WTC11 (cell line): ENCODE measurements at places on chromosomes 1 and 21.

- DNase-seq: no peak
Measured at GRCh38 chr1:96688767-96689166, 32.8 kb upstream of the PTBP2 start.

- DNase-seq: no peak
Measured at GRCh38 chr21:44293551-44294231, 6.2 kb upstream of the PFKL start.

DNA sequence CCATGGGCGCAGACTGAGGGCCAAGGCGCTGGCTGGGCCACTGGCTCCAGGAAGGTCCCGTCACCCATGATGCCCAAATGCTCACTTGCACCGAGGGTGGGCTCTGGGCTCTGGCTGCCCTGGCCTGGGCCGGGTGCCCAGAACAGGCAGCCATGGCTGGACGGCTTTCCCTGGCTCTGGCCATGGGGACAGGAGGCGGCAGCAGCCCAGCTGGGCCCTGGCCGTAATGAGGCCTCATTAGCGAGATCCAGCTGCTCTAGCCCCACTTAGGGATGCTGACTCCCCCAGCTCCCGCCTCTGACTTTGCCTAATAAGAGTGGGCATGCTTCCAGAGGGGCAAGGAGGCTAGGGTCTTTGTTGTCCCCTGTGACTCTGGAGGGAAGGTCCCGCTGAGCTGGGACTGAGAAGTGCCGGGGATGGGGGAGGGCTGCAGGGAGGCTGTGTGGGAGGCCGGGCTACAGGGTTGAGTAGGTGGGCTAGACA lies 11.8 kb downstream of the SLC6A9 start:
- DNase-seq: no peak

- DNase-seq: peak; percentile 71
Measured at GRCh38 chr1:85344256-85344694, 67.8 kb upstream of the BCL10 start.

- DNase-seq: no peak
Measured at GRCh38 chr1:201272799-201273198, 10.5 kb upstream of the PKP1 start.

DNA sequence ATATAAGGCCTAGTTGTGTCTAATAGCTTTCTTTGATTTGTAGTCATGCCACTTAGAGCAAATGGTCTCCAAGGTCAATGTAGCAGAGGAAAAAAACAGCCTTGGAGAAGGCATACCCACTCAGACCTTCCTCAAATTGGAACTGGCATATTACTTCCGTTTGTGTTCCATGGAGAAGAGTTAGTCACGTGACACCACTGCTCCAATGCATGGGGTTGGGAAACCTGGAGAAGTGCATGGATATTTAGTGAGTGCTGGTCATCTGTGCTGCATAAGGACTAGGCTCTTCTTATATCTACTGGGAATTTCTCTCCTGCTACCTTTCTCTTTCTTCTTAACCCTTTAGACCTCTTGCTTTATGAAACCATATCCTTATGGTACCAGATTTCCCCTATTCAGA lies 167.8 kb downstream of the BACH1 start:
- DNase-seq: no peak

DNA sequence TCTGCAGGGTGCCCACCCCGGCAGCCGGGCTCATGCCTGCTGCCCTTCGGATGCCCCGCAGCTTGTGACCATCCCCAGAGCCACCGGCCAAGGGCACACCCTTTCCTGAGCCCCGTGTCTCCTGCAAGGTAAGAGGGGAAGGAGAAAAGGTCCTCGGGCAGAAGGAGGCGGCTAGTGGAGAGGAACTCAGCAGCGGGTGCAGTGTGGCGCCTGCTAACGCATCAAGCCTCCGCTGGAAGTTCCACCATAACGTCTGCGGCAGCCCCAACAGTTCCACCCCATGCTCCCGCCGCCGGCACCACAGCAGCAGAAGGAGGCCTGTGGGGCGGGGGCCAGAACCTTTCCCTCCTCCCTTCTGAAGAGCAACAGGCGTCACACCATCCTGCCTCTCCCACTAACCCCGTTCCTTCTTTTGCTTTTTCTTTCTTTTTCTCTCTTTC lies 990 bp downstream of the VWA5B1 start:
- DNase-seq: peak; percentile 47

DNA sequence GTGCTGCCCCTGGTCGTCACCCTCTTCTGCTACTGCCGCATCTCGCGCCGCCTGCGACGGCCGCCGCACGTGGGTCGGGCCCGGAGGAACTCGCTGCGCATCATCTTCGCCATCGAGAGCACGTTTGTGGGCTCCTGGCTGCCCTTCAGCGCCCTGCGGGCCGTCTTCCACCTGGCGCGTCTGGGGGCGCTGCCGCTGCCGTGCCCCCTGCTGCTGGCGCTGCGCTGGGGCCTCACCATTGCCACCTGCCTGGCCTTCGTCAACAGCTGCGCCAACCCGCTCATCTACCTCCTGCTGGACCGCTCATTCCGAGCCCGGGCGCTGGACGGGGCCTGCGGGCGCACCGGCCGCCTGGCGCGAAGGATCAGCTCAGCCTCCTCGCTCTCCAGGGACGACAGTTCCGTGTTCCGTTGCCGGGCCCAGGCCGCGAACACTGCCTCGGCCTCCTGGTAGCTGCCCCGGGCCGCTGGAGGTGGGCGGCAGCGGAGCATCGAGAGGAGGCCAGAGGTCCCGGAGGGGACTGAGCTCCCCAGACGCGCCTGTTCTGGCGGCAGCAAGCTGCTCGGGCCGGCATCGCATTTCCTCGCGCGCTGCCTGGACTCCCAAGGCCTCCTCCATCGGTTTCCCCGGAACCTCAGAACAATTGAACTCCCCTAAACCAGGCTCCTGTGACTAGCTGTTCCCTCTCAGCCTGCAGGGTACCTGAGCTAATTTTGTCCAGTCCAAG lies 1.1 kb downstream of the GPR25 start:
- DNase-seq: peak; percentile 49

DNA sequence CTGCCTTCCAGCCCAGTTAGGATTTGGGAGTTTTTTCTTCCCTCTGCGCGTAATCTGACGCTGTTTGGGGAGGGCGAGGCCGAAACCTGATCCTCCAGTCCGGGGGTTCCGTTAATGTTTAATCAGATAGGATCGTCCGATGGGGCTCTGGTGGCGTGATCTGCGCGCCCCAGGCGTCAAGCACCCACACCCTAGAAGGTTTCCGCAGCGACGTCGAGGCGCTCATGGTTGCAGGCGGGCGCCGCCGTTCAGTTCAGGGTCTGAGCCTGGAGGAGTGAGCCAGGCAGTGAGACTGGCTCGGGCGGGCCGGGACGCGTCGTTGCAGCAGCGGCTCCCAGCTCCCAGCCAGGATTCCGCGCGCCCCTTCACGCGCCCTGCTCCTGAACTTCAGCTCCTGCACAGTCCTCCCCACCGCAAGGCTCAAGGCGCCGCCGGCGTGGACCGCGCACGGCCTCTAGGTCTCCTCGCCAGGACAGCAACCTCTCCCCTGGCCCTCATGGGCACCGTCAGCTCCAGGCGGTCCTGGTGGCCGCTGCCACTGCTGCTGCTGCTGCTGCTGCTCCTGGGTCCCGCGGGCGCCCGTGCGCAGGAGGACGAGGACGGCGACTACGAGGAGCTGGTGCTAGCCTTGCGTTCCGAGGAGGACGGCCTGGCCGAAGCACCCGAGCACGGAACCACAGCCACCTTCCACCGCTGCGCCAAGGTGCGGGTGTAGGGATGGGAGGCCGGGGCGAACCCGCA lies at the start of gene PCSK9:
TSS of gene PCSK9 (plus strand) at position 207 of the 741 bp plus-strand sequence. CDS start at position 497, 290 bp downstream.
- DNase-seq: peak; percentile 71

DNA sequence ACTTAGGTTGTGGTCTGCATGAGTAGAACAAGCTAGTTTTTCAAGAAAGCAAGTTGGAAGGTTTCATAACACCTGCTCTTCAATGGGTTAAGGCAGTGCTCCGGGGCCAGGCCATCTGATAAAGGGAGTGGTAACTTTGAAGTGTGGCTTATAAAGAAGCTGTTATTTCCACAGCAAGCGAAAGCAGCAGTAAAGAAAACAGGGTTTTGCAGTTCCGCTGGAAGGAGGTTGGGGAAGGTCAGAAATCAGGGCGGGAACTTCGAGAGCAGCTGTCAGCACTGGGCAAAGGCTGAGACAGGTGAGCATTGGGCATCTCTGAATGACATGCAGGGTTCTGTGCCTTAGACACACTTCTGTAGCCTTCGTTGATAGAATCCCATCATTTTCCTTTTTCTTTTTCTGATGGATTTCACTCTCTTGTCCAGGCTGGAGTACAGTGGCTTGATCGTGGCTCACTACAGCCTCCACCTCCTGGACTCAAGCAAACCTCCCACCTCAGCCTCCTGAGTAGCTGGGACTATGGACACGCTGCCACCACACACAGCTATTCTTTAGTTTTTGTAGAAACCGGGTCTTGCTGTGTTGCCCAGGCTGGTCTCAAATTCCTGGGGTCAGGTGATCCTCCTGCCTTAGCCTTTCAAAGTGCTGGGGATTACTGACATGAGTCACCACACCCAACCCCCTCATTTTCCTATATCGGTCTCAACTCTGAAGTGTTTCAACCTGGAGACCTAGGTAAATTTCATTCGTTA lies 20.5 kb downstream of the TMEM51 start:
- DNase-seq: no peak

- no peak for DNase-seq
Measured at GRCh38 chr1:40305871-40306270, 11.2 kb downstream of the COL9A2 start.

GRCh38 chr1:151197863-151198253 lies 494 bp upstream of the PIP5K1A start:
- DNase-seq: no peak

DNA sequence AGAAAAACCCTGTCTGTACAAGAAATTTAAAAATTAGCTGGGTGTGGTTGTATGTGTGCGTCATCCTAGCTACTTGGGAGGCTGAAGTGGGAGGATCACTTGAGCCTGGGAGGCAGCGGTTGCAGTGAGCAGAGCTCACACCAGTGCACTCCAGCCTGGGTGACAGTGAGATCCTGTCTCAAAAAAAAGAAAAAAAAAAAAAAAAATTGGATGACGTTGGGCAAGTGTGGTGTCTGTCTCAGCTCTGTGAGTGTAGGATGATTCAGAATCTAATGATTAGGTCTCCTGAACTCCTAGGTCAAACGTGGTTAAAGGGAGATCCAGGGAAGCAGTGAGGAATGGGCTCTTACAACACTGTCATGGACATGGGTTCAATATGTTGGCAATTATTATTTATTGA lies 435.9 kb downstream of the KIF26B start:
- no peak for DNase-seq

- DNase-seq: no peak
Measured at GRCh38 chr1:5576673-5577065, 415.6 kb downstream of the NPHP4 start.

- DNase-seq: no peak
Measured at GRCh38 chr21:32597205-32597604, 11.9 kb upstream of the TCP10L start.

DNA sequence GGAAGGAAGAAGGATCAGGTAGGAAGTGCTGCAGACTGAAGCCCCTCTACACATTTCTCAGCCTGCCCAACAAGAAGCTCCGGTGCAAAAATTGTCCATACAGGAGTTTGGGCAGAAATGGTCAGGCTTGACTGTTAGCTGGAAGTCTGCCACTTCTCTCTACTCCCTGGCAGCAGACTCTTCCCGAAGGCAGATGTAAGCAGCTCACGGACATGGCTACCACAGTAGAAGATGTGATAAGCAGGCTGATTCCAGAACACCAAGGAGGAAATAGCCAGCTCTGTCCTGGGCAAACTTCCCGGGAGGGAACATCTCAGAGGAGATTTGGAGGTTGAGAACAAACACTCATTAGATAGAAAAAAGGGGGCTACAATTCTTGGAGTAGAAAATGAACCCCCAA lies 52.6 kb downstream of the TRABD2B start:
- DNase-seq: no peak

- no peak for DNase-seq
Measured at GRCh38 chr1:224459966-224460365, 25.4 kb upstream of the WDR26 start.

DNA sequence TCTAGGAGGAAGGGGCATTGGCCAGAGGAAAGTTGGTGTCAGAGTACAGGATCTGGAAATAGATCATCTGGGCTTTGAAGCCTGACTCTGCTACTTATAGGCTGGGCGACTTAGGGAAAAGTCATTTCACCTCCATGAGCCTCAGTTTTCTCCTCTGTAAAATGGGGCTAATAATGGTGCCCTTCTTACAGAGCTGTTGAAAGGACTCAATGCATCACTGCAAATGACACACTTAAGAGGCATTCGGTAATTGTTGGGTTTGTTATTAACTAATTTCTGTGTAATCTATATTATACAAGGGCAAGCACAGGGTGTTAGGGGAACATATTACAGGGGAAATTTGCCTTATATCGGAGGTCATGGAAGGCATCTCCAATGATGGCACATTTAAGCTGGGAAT lies 96.1 kb downstream of the KAZN start:
- no peak for DNase-seq

GRCh38 chr1:98045211-98045766 lies 124.5 kb upstream of the DPYD start:
- no peak for DNase-seq

GRCh38 chr1:197392541-197392940 lies 124.5 kb downstream of the CRB1 start:
- no peak for DNase-seq

- no peak for DNase-seq
Measured at GRCh38 chr1:116474921-116475849, 95.6 kb downstream of the CD58 start.

GRCh38 chr1:67814121-67814772 lies 19.0 kb downstream of the GNG12 start:
- no peak for DNase-seq

DNA sequence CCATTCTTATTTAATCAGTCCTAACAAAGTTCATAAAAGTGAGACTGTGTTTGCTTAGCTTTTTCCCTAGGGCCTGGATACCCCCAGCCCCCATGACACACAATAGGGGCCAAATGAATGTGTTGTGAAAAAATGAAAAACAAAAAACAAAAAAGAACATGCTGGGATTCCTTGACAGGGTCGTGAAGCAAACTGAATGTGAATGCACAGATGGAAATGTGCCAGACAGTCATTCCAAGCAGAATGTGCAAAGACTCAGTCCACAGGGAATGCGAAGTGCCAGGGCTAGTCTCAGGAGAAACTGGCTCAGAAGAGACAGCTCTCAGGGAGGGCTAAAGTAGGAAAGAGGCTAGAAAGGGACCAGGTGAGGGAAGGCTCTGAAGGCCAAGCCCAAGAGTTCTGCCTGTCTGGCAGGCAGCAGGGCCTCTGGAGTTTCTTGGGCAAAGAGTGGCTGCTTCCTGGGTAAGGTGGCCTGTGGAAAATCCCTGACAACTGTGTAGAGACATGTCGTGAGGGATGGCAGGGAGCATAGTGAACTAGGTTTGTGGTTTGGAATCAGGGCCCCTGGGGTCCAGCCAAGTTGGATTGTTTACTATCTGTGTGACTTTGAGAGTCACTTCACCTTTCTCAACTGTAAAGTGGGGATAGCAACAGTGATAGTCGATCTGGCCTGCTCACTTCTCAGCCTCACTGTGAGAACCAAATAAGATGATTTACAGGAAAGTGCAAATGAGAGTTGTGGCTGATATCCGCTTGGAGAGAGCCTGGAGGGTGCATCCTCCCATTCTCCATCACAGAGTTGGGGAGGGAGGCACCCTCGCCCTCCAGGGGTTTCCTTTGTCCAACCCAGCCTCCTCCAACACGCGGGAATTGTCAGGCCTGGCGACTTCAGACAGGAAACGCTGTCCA lies 1.2 kb upstream of the ADAM15 start:
- no peak for DNase-seq
